ENCODE measurements at places on chromosomes 7 and 10. TPM values are rescaled to one million over a fixed set of nuclear protein-coding genes. Genes with fewer than 3 reads are reported as not detected.
A peak's percentile ranks its signal among the peaks of the same experiment; 100 is the strongest.

DNAH11 gene
- 0.99 TPM for total RNA-seq

C10orf105 gene
- 0.39 TPM for total RNA-seq

SPDYE5 gene
- total RNA-seq = not detected

CLRN3 gene
- 0.12 TPM for total RNA-seq

ACSL5 gene
- not detected for total RNA-seq

TEX47 gene
- total RNA-seq = not detected

NUTM2B gene
- 0.43 TPM for total RNA-seq

MYOF gene
- total RNA-seq = 1.6 TPM

CDH23 gene
- total RNA-seq = 10.3 TPM

CCDC201 gene
- total RNA-seq = not detected

PLPP4 gene
- 0.90 TPM for total RNA-seq

DNA sequence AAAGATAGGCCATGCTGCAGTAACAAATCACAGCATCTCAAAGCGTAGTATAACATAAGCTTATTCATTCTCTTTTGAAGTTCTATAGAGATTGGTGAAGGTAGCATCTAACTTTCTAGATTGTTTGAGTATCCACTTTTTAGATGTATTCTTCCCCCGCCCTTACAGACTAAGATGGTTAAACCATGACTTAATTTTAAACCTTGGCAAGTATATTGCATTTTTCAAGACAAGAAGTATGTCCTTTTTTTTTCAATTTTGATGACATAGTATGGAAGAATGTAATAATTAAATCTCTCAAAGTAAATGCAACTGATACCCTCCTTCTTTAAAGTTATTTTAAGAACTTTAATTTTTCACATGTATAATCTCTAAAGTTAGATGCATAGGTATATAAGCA is 190.0 kb downstream of the KCND2 start:
- no peak for DNase-seq

GRCh38 chr10:72043016-72043834 is 45.1 kb downstream of the SPOCK2 start:
- no peak for DNase-seq

GRCh38 chr10:18351421-18351820 is 211.2 kb downstream of the CACNB2 start:
- no peak for DNase-seq

GRCh38 chr10:5628451-5629302 is 37.7 kb downstream of the ASB13 start:
- no peak for DNase-seq

DNA sequence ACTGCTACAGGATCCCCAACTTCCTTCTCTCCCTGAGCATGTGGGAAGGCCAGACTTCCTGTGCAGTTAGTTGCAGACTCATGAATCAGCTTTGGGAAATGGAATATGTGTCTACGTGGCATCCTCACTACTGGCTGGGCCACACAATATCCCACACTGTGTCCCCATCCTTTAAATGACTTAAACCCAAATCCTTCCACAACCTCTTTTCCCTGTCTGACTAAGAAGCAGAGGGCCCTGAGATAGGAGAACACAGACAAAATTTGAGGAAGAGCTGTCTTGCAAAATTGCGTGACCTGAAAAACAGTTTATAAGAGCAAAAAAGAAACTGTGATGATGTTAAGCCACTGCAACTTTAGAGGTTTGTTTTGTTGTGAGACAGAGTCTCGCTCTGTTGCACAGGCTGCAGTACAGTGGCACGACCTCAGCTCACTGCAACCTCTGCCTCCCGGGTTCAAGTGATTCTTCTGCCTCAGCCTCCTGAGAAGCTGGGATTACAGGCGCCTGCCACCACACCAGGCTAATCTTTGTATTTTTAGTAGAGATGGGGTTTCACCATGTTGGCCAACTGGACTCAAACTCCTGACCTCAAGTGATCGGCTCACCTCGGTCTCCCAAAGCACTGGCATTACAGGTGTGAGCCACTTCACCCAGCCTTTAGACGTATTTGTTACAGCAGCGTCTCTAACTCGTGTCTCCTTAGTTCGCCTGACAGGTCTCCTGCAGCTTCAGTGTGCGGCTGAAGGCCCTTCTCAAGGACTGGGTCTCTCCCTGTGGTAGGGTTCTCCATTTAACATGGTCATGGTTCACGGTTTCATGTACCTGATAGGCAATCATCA is 46.9 kb upstream of the SFMBT2 start:
- no peak for DNase-seq

DNA sequence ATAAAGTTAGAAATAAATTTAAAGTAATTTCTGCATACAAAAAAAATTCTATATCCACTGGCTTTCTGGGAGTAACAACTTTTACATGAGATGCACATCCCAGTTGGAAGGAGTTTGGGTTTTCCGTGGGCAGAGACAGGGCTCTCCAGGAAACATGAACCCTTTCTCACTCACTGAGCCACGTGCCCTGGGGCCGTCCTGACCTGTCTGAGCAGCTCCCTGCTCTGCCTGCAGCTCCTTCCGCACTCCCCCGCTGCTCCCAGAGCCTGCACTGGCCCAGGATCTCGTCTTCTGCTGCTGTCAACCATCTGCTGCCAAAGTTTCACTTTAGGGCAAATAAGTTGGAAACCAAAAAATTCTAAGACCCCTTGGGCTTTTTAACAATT is 169.1 kb downstream of the DIP2C start:
- DNase-seq = peak; percentile 36

- DNase-seq = no peak
Measured at GRCh38 chr7:96246919-96247318, 75.0 kb downstream of the SLC25A13 start.

- peak; percentile 90 for DNase-seq
Measured at GRCh38 chr10:71569775-71570588, 149.6 kb downstream of the C10orf105 start.
